ENCODE measurements at places on chromosomes 5 and 9.

GRCh38 chr5:88877826-88878225, 5.2 kb downstream of the MEF2C start:
- no peak for DNase-seq

DNA sequence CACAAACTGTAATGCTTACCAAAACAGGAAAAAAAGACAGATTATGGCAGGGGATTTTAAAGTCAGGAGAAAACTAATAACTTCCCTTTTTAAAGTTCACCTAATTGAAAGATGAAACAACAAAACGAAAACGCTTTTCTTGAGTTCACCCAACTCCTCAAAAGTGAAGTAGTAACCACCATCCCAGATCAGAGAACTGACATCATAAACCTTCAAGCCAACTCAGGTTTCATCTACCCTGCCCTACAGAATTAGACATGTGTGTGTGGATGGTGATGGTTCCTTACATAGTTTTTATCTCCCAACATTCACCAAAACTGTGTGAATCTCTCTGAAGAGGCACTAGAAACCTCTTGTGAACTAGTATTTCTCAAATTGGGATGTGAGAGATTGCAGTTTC, 195.2 kb upstream of the PTGER4 start:
- DNase-seq: no peak

DNA sequence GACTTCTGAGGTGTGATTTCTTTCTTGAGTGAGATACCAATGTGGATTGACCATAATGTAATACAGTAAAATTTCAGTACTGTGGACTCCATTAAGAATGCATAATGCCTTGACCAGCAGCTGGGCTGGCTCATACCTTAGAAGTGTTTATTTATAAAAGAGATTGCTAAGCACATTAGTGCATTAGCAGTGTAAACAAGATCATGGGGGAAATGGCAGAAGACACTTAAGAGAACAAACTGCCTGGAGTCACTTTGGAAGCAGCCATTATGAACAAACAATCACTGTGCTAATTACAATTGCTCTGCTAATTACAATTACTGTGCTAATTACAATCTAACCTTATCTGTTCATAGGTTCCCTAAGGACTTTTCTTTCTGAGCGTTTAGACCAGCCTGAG, 104.2 kb downstream of the TRIM32 start:
- no peak for DNase-seq

DNA sequence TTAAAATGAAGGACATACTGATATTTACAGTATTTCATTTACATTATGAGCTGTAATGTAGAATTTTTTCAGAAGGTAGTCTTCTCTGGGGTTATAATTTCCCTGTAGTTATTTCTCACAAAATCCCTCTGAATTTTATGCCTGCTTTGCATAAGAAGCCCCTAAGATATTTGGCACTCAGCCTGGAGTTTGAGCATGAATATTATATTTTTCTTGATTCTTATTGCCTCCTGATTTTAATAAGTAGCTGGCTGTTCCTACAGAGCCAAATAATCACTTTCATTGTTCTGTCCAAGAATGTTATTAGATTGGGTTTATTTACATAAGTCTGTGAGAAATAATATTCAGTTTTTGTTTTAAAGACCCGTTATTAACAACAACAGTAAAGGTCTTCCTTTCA, 195.0 kb downstream of the FER start:
- DNase-seq: no peak

DNA sequence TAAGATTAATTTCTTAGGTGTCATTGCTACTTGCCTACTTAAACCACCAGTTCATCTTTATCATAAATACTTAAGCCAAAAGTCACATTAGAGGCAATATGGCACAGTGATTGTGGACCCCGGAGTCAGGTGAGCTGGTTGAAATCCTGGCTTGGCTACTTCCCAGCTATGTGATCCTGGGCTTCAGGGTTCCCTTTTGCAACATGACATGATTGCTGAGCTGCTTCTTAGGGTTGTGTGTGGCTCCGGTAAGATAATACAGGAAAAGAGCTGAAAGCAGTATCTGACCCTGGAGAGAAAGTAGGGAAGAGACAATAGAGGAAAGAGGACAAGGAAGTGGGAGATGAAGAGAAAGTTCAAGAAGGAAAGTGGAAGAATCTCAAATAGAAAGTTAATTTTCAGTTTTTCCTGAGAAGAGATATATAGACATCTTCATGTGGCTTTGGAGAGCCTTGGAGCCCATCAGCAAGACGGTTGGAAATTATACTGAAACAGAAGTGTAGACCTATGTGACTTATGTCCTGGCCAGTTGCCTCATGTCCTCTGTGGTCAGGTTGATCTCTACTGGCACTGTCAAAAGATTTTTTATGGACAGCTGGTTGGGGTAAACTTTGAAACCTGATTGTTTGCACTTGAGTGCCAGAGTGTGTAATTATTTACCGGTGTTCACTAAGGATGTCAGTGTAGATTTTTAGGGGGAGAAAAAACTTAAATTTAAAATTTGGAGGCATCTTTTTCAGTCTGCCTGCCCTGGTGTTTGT, 93.2 kb downstream of the GHR start:
- DNase-seq: no peak

DNA sequence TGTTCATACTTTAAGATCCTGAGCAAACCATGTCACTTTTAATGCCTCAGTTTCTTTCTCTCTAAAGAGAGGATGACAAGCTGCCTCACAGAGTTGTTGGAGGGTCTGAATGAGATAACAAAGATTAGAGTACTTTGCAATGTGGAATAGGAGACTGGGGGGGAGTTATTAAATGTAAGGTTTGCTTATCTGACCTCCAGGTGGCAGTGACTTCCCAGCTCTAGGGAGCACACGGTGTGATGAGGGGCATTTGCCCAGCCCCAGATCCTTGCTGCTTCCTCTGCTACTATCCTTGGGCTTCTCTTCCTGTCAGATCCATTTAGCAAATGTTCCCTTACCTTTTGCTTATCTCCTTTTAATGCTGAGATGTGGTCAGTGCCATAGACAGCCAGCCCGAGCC, 30.7 kb downstream of the ENHO start:
- DNase-seq: no peak

- no peak for DNase-seq
Observed at GRCh38 chr5:139132515-139132914, 65.7 kb downstream of the SIL1 start.

DNA sequence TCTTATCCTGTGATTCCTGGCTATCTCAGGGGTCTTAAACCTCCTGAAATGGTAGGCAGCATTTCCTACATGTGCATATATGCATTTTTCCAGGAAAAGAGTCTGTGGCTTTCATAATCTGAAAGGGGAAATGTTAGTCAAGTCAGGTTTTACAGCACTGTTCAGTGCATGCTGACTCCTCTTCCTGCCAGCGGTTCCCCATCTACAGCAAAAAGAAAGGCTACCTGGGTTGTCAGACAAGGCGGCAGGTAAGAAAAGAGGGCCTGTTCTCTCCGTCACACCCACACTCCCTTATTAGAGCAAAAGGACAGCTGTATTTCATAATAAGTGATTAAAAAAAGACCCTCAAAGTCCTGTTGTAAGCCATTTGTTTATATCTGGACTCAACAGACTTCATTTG, 4.3 kb upstream of the SPATA6L start:
- DNase-seq: no peak

GRCh38 chr5:74352256-74352655, 288.3 kb downstream of the ENC1 start:
- DNase-seq: no peak

DNA sequence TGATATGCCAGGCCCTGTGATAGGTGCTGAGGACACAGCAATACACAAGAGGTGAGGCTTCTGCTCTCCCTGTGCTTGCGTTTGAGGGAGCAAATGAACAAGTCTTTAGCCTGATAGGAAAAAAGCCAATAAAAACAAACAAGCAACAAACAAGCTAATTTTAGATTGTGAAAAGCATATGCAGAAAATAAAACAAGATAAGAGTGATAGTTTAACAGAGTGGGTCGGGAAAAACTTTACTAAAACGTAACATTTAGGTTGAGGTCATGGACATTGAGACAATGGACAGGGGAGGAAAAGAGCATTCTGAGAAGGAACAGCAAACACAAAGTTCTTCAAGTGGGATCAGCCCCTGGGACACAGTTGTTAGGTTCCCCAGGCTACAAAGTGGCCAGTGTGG, 4.3 kb downstream of the SMIM3 start:
- DNase-seq: no peak

DNA sequence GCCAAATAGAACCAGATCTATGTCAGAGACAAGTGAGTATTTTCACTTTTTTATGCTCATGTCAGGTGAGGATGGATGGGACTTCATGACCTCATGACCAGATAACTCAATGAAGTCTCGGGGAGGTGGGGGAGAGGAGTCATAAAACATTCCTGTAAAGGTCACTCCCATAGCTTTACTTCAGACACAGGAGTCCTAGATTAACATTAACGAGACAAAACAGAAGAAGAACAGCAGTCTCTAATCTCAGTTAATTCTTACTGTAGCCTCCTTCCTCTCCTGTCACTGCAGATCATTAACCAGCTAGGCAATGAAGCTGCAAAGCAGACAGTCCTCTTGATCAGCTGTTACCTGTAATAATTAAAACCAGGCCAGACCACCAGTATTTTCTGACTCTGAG, 11.2 kb downstream of the CRHBP start:
- no peak for DNase-seq

DNA sequence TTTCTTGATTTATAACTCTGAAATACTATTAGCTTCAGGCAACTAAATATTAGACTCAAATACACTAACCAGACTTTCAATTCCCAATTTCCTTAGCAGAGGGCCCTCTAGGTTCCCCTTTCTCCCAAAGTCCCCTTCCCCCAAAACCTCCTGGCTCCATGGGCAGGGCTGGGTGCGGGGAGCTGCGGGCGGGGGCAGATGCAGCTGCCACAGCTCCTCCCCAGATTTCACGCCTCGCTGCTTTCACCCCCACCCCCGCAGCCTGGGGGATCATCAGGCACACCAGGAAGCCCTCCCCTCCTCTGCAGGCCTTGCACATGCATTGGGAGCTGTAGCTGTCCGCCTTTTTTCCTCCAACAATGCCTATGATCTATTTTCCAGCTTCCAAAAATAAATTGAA, 82.8 kb upstream of the SPATA31C2 start:
- DNase-seq: no peak

DNA sequence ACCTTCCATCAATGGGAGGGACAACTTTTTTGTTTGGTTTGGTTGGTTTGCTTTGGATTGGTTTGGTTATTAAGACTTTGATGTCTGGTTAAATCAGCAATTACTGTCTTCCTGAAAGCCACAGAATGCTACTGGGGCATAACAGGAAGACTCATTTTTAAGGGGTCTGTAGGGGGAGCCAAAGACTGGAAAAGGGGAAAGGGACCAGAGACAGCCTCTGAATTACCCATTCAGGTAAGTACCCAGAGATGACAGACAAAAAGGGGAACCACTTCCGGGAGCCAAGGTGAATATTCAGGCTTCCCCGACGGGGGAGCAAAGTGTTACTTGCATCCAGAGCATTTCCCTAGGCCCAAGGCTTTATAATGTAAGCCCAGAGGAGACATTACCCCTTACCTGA, 4.6 kb upstream of the FEM1C start:
- DNase-seq: no peak

GRCh38 chr5:39428640-39429039, 3.9 kb upstream of the DAB2 start:
- no peak for DNase-seq

Measured in effector memory CD8-positive, alpha-beta T cell (primary cell).